ENCODE measurements at places on chromosomes 16 and 17.

DNA sequence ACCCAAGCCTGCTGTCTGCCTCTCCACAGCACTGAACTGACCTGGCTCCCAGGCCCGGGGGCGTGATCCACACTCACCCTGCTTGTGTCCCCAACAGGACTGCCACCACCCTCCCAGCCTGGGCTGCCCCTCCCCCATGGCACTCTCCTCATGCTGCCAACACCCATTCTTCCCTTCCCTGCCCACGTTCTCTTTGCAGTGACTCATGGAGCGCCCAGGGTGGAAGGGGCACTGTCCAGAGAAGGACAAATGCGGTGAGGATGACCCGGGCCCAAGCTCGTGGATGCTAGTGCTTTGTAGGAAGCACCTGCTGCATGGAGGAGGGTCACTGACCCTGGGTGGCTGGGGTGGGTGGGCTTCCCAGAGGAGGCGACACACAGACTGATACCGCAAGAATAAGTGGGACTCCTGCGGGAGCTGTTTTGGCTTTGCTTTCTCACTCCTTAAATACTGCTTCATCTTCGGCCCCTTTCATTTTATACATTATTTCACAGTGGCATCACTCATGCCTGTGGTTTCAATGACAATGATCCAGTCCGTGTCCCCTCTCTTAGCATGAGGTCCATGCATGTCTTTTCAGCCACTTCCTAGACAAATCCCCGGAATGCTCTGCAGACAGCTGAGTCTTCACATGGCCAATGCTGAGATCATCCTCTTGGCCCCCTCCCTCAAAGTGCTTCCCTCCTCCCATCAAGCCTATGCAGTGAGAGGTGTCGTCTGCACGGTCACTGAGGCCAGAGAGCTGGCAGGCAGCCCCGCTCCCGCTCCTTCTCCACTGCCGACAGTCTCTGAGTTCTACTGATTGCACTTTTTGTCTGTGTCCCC is 17.6 kb downstream of the CDK5R1 start:
- no peak for DNase-seq

GRCh38 chr16:49275870-49276269 is 5.8 kb downstream of the CBLN1 start:
- DNase-seq = no peak

- no peak for DNase-seq
Measured at GRCh38 chr17:55237841-55238178, 26.9 kb upstream of the HLF start.

GRCh38 chr16:84726079-84726668 is 26.4 kb downstream of the USP10 start:
- DNase-seq = peak; percentile 67
